Midbrain (tissue), 1 donor: ENCODE measurements at places on chromosomes 3 and 15.

GRCh38 chr3:124850633-124851032, 36.5 kb downstream of the ITGB5 start:
- DNase-seq: no peak

DNA sequence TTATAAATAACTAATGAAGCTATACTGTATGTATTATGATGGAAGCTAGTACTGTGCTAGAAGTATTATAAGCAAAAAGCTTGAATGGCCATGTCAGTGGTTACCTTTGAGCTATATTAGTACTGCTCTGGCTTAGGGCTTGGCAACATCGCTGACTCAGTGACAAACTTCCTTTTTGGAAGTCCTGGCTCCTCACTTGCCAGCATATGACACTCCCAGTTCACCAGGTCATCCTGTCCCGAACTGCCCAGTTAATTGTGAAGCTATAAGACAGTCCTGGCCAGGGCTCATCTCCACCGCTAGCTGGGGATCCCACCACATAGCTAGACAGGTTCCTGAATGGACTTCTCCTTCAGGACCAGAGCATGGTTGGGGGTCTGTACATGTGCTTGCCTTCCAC, 31.9 kb downstream of the RAB8B start:
- no peak for DNase-seq

- peak; percentile 80 for DNase-seq
Observed at GRCh38 chr15:91559066-91559465, 294.4 kb upstream of the SLCO3A1 start.

DNA sequence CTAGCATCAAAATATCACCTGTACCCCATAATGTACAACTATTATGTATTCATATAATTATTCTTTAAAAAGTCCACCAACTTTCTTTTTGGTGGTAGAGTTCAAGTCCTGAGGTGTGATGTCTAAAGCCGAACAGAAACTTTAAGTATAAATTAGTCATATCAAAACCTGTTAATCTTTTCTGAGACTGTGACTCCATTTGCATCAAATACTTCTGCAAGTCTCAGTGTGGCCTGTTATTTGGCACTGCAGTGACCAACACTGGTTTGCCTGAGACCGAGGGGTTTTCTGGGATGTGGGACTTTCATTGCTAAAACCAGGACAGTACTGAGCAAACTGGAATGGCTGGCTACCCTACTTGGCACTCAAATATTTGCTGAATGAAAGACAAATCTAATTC, 7.3 kb downstream of the NGLY1 start:
- DNase-seq: no peak

DNA sequence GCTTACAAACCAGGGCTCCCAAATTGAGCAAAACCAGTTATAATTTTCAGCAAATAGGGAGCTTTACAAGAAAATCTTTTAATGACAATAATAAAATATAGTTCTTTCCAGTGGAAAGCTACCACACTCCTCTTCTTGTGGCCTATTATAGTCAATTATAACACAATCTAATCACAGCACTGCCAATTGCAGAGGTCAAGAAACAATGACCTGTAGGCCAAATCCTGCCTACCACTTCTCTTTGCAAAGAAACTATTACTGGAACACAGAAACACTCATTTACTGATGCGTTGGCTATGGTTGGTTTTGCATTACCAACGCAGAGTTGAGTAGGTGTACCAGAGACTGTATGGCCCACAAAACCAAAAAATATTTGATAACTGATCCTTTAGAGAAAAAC, 110.5 kb downstream of the WDR72 start:
- no peak for DNase-seq

DNA sequence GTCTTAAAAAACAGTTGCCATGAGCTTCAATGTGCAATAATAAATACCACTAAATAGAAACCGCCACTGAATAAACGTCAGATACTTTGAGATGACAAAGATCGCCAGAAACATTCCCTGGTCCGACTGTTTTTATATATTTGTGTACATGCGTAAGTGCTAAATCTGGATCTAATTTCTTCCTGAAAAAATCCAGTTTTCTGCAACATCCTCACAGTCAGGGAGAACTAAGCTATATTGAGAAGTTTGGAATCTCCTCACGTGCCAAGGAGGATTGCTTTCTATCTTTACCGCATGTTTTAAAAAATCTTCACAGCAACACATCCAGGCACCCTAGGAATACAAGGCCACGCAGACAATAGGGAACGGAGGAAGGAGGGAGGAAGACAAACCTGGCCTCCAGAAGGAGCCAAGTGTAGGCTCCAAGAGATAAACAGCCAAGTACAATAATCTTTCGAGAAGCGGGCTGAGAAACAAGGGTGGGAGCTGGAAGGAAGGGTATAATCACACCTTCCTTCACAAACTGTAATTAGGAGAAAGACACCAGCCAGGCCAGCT, 5.7 kb downstream of the VGLL4 start:
- DNase-seq: no peak

DNA sequence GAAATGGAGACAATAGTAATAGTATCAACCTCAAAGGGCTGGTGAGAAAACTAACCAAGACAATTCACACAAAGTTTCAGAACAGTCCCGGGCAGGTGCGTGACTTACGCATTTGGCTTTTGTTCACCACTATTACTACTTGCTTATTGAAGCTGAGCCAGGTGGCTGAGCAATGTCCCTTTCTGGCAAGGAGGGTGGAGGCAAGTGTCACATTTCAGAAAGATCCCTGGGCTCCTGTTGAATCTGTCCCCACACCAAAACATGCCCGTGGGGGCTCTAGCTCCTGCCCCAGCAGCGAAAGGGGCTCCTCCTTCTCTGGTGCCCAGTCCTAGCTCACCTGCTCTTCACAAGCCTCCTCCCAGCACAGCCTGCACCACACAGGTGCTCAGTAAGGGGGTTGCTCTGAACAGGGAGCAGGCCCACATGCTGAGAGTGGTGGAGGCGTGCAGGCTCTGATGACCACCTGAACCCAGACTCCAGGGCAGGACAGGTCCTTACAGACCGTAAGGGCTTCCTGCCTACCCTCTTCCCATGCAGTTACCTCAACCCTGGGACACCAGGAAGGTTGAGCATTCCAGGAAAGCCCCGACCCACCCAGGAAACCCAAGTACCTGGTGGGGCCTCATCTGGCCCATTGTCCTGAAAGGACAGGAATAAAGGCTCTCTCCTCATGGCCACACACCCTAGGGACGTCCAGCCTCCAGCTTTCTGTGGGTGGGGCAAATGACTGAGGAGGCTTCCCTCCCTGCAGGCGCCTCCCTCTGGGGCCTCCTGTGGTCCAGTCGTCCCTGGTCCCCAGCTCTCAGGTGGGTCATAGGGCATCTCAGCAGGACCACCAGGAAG, 32.6 kb downstream of the SEMA7A start:
- DNase-seq: no peak

DNA sequence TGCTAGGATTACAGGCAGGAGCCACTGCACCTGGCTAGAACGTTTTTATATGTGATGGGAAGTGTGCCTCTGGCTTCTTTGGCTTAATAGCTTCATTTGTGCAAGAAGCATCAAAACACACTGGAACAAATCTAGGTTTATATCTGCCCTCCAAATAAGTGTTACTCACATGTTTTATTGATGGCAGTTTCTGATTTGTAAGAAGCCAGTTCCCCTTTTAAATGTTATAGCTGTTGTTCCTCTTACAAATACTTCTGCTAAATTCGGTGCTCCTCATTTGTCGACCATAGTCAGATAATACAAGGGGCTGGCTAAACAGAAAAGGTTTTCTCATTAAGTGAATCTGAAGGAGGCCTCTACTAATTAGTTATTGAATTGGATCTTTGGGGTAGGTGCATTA, 307.1 kb upstream of the SEMA6D start:
- DNase-seq: no peak

DNA sequence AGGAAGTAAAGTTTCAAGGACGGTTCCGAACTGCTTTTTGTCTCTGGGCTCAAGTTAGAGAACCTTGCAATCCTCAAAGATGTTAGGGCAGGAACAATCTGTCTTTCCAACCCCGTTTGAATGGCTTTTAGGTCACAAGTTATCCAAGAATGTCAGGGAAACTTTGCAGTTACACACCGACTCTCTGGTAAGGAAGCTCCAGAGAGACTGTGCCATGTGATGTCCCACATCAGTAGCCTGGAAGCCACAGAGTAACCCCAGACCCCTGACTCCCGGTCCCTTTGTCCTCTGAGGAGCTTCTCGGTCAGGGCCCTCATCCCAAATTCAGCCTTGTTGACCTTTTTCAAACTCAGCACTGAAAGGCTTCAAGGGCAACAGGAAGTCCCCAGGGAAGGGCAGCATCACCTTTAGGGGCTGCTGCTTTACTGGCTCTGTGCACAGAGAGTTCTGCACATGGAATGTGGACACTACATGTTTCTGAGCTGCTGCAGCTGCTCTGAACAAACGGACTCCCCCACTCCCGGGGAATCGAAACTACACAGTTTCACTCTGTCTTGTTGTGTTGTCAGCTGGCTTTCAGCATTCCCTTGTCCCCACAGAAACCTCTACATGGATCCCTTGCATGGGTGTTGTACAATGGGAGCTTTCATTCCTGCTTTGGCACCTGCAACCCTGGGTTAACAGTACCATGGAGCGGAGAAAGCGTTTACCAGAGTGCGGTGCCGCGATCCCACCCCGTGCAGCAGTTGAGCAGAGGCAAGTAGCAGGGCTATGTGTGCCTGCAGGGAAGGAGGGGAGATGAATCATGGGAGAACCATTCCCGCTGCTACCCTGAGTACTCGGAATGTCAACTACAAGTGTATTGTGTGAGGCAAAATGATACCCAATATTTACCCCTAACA, 408.2 kb upstream of the THBS1 start:
- peak; percentile 40 for DNase-seq

DNA sequence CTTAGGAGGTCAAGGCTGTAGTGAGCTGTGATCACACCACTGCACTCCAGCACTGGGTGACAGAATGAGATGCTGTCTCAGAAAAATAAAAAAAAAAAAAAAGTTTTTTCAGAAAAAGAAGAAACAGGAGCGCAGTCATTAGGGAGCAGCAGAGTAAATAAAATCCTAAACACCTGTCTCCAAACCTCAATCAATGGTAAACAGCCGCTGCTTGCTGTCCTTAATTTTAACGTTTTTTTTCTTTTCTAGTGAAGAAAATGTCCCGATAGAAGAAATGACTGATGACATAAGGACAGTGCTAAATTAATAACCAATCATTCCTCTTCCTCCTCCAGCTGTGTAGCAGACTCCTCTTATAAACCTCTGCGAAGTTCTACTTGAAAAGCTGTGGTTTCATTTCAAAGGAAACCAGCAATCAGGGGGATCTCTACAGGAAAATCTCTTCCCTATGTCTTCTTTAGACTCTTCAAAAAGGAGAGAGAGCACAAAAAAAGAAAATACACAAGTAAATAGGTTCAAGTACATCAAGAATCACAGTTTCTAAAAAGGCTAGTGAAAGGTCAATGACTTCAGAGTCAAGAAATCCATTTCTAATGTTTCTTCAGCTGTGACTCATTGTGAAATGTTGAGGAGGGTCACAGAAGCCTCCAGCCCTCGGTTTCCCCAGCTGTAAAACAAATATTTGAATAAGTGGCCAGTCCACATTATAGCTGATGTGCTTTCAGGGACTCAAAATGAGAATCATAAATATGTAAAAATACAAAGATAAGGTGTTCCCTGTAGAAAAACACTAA, 127.6 kb downstream of the TMCO5A start:
- DNase-seq: no peak

- peak; percentile 13 for DNase-seq
Observed at GRCh38 chr3:171704002-171704401, 106.3 kb downstream of the PLD1 start.
